ENCODE measurements at places on chromosomes 2 and 18.

GRCh38 chr2:20453087-20453486 is 6.2 kb downstream of the RHOB start:
- no peak for DNase-seq

- no peak for DNase-seq
Observed at GRCh38 chr2:119856469-119856901, 96.8 kb downstream of the PTPN4 start.

DNA sequence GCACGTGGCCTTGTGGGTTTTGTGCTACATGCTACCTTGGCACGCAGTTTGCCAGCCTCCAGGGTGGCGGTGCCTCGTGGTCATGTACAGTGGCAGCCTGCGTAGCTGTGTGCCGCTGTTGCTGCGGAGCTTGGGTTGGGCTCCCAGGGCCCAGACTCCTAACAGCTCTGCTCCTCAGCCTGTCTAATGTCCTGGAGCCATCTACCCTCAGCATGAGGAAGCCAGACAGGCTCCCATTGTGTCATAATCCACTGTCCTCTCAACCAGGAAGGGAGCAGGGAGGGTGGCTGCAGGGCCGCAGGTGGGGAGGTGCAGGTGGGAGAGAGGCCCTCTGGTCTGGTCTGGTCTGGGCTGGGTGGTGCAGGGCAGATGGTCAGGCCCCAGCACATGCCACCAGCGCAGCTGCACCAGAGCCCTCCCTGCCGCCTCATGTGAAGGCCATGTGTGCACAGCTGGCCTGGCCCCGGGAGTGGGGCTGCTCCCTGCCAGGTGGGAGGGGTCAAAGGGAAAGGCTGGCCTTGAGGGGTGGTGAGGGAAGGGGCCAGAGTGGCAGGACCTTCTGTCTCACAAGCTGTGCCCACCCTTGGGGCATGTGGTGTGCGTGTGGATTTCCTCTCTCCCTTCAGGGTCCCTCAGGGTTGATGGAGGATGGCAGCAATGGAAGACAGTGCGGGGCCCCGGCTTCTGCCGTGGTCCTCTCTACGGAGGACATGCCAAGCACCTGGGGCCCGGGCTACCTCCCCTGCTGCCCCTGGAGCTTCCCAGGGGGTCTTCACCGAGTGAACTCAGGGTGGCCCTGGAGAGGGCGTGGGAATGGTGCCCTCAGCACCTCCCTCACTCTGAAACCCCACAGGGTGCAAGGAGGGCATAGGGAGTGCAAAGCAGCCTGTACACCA is 4.8 kb downstream of the ATOH8 start:
- no peak for DNase-seq

GRCh38 chr2:145021962-145022665 is 502.2 kb upstream of the ZEB2 start:
- no peak for DNase-seq

DNA sequence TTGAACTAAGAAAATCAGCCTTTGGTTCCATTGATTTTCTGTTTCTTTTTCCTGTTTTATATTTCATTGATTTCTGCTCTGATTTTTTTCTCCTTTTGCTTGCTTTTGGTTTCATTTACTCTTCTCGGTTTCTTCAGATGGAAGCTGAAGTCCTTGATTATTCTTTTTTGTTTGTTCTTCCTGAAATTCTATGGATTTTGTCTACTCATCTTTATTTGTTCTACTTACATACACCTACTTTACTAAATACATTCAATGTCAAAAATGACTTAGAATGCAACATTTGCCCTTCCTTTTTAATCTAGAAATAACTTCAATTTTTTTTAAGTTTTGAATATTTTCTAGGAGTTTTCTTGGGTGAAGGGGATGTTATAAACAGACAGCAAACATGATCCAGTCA is 612.5 kb downstream of the METTL4 start:
- no peak for DNase-seq
